ENCODE measurements at places on chromosomes 3 and 15.

DNA sequence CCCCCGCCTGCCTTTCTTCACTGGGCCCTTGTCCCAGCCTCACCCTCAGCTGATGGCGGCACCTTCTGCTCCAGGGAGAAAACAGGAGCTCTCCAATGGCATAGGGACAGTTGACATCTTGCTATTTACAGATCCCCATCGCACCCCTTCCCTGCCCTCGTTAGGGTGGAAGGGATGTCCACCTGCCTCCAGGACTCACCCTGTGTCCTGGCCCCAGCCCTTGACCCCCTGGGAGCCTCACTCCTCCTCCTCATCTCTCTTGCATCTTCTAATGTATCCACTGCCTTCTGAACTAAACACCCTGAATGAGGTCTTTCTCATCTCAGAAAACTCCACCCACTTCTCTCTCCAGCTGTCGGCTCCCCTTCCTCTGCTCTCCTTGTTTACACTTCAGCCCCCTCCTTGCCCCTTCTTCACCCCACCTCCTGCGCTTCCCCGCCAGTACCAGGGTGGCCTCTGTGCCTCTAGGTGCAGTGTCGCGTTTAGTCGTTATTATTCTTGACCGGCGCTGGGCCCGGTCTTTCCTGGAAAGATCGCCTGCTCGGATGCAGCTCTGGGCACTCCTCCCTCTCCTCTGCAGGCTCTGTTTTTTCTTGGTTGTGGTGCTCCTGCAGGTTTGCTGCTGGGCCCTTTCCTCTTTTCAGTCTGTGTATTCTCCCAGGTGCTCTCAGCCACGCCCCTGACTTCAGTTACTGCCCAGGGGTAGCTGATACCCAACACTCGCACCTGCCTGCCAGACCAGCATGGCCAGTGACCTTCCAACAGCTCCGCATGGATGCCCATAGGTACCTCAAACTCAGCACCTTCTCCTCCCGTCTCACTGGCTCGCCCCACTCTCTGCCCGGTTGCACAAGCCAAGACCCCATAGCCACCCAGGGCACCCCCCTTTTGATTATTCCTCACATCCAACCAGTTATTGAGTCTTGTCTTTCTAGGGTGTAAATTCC lies 42.9 kb downstream of the PML start:
- no peak for DNase-seq

DNA sequence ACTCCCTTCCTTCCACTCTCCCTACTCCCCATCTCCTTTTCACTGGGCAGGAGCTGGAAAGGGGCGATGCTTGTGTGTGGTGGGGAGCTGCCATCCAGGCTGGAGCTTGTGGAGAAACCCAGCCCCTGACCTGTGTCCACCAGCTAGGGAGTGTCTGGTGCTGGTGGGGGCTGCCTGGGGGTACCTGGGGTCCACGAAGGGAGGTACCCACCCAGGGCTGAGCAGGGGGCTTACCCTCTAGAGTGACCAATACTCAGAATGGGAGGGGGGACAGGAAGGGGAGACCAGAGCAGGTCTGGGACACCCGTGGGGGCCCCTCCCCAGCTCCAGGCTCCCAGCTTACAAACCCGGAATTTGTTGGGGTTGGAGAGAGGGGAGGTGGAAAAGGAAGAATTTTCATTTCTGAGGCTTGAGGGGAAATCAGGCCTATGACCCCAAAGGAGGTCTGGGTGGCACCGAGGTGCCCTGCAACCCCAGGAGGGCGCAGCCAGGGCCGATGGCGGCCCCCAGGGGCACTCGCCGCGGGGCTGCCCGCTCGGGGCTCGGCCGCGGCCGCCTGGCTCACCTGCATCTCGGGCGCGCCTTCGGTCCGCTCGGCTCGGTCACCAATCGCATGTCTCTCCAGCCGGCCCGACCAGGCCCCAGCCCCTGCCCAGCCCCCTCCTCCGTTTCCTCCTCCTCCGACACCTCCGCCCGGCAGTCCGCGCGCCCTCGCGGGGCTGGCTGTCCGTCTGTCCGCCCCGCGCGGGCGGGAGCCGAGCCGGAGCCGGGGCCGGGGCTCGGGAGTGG lies 773 bp downstream of the LINGO1 start:
- no peak for DNase-seq

- DNase-seq = peak; percentile 30
Observed at GRCh38 chr15:38354315-38354929, 99.5 kb upstream of the FAM98B start.

DNA sequence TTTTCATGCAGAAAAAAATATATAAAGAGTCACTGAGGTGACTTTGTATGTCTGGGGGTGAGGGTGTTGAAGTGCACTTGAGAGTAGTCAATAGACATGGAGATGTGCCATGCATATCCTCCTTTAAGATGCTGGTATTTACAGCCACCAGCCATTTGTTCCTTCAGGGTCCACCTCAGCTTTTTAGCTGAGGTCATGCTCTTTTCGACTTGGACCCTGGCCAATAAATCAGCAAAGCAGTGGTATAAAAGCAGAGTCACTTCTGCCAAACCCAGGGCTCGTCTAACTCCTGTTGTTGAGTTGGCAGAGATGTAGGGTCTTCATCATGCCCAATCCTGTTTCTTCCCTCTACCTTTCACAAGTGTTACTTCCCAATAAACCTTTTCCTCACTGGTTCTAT lies 75.1 kb upstream of the OSTN start:
- DNase-seq = no peak

DNA sequence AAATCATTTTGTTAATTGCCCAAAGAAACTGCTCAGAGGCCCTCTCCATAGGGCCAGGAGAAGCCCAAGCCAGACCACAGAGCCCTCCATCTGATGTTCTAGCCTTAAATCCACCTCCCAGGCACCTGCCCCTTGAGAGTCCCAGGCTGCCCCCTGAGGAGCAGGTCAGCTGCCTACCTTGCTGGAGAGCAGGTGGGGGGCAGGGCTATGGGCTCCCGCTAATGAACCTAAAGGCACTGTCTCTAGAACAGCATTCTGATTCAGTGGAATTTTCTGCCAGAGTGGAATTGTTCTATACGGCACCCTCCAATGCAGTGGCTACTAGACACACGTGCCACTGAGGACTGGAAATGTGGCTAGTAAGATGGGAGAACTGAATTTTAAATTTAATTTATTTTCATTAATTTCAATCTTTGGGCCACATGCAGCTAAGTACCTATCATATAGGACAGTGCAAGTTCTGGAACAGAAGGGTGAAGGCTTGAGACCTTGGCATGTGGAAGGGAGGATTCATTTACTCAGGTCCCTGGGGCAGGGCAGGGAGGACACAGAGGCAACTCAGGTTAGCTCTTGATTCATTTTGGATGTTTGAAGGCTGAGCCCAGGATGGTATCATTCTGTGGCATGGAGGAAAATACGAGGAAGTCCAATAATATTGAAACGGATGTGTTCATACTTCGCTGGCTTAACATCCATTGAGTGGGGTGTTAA lies 11.4 kb downstream of the AMOTL2 start:
- DNase-seq = no peak

GRCh38 chr15:31273258-31273941 lies 53.2 kb upstream of the KLF13 start:
- no peak for DNase-seq

GRCh38 chr3:119810018-119810435 lies 28.1 kb downstream of the NR1I2 start:
- peak; percentile 37 for DNase-seq

GRCh38 chr15:64095795-64096667 lies at the start of gene SNX1:
SNX1 (plus strand) TSS chr15:64095982; CDS start chr15:64096014, 32 bp downstream.
- DNase-seq = peak; percentile 96

DNA sequence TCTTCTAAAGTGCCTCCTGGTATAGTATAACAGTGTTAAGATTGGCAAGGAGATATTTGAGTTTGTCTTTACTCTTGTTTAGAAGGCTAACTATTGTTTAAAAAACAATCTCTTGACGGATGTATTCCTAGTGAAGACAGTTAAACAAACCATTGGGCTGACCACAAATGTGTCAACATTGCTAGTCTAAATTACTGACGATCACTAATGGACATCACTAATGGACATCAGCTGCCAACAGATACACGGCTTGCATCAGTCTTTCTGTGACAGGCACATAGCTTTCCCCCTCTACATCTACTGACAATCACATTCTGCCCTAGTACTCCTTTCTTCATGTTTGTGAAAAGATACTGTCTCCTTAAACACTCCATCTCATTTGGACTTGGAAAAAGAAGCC lies 57.1 kb upstream of the ETV5 start:
- no peak for DNase-seq

DNA sequence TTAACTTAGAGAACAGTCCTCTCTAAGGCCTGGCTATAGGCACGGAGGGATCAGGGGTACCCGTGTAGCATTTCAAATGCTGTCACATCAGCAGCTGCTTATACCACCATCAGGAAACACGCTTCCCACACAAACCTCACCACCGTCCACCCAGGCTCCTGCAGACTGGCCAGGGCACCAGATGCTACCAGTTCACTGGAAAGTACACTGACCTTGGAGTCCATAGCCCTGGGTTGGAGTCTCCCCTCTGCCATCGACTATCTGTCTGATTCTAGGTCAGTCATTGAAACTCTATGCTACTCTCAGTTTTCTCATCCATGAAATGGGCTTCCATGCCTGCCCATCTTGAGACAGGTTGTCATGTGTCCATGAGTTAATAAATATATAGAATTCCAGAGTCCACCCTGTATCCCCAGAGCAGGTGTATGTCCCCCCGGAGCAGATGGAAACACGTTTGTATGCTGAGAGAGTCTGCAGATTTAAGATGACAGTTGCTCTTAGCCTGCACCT lies 156.0 kb upstream of the SMAD3 start:
- no peak for DNase-seq

GRCh38 chr3:195003893-195004289 lies 267.1 kb downstream of the XXYLT1 start:
- no peak for DNase-seq

DNA sequence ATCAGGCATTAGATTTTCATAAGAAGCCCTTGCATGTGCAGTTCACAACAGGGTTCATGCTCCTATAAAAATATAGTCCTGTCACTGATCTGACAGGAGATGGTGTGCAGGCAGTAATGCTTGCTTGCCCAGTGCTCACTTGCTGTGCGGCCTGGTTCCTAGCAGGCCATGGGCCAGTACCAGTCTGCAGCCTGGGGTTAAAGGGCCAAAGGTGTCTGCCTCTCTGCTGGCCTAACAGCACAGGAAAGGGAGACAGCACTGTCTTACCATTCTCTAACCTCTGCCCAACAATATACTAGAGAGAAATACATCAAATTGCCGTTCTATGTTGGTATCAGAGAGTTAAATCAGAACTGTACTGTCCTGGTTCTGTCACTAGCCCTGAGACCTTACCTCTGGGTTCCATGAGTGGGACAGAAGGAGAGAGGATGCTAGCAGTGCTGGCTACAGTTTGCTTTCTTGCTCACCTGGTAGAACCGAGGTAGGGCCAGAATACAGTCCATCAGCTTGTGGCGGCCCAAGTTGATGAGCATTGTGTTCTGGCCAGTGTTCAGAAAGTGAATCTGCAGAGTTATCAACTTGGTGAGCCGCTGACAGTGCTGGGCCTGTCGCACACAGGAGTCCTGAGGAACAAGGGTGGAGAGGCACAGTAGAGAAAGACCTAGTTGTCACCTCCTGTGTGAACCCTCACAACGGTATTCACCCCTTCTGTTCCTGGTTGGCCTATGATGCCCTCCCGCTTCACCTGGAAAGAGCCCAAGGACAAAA lies 28.6 kb downstream of the EIF3J start:
- no peak for DNase-seq

DNA sequence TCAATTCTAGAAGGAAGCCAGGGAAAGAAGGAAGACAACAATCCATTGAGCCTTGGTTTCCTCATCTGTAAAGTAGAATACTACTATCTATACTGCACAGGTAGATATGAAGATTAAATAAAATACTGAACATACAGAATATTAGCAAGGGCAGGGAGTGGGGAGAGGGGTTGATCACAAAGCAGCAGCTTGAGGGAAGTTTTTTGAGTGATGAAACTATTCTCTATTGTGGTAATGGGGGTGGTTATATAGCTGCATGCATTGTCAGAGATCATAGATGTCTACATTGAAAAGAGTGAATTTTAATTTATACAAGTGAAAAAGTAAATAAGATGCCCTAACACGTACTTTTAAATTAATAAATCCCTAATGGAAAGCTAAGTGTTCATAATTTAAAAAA lies 242.6 kb upstream of the LRTM1 start:
- no peak for DNase-seq

GRCh38 chr3:64852738-64853137 lies 164.9 kb upstream of the ADAMTS9 start:
- DNase-seq = no peak

GRCh38 chr15:68383161-68384074 lies 48.5 kb downstream of the ITGA11 start:
- DNase-seq = no peak

- no peak for DNase-seq
Observed at GRCh38 chr15:36742696-36743095, 163.3 kb downstream of the CDIN1 start.

- no peak for DNase-seq
Observed at GRCh38 chr3:150055332-150055731, 84.6 kb upstream of the PFN2 start.

DNA sequence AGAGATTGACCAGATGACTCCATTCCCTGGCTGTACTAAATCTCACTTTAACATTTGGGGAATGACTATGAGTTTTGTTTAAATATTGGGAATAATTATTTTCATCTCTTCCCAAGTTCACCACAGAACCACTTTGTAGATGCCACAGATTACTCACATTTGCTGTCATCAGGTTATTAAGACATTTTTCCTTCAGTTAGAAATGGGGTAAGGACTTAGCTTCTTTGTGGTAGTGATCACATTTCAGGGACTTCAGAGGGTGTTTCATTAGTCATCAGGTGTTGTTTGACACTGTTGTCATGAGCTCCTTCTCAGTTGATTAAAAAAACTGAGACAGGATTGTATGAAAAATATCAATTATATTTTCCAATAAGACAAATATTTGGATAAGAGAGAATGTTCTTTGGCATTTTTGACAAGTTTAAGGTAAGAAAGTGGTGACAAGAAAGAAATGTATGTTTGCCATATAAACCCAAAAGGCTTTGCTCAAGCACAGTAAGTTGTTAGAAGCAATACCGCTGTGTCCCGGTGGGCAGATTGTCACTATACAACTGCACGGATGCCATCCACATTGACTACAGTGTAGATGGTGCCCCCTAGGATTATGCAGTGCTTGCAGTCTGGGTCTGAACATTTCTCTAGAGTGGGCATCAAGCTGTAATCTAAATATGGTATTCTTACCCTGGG lies 22.3 kb downstream of the FBXL2 start:
- DNase-seq = no peak

All from activated CD4-positive, alpha-beta T cell treated with anti-CD3 and anti-CD28 coated beads for 24 hours (primary cell).